ENCODE measurements at places on chromosomes 3 and 15.

GRCh38 chr3:10933470-10933804 lies 59.1 kb upstream of the SLC6A1 start:
- no peak for DNase-seq

DNA sequence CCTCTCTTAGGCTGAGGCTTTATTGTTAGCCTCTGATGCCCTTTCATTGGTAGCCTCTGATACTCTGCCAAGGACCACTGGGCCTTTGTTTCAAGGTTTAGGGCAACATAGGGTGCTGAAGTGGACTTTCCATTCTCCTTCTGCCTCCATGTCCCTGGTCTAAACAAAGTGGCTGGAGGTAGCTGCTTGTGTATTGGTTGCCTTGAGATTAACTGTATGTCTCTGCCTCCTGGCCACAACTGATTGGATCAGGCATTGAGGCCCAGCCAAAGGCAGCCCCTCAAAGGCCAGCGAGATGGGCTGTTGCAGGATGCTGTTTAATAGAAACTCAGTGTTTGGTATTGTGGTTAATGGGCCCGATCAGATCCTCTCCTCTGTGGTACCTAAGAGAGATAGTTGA lies 77.9 kb upstream of the PRR23C start:
- DNase-seq, result no peak

DNA sequence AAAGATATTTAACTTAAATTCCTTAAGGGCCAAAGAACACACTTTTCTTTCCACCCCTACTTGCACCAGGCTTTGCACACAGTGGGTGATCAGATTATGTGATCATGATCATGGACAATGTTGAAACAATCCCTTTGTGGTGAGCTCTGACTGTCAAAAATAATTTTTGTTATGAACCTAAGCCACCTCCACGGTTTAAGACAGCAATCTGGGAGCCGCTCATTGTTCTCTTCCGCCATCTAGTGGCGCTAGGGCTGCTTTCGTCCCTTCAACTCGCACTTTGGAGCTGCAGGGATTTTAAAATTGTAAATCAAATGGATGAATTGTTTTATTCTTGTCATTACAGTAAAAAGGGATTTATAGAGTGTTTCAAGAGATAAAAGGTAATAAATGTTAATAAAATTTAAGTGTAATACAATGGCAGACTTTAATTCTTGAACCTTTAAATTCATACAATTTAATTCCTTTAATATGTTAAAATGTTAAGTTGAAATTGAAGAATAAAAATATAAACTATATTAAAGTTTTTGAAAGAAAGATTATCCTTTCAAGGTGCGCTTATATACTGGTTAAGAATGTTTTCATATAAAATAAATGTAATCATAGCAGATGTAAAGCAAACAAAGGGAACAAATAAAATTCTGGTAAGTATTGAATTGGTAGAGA lies 45.3 kb upstream of the ARL6 start:
- peak; percentile 79 for DNase-seq

DNA sequence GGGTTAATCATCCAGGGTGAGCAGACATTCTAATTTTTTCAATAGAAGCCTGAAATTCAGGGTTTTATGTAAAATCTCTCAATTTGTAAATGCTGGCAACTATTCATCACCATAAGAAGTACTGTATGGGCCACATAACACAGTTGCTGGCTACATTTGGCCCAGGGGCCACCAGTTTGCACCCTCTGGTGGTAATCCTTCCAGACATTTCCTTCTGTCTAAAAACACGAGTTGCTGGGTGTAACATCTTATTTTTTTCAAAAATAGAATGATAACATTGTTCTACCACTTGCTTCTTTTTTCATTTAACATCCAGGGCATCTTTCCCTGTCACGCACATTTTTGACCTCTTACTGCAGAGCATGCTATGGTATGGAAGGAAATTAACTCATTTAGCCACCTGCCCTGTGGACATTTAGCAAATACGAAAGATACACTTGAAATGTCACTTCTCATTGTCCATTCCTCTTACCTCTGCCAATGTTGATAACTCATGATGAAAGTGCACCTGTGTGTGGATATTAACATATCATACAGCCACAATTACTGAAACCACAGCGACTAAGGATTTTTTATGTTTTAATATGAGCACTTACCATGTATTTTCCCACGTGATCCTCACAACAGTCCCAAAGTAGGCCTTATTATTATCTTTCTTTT lies 117.5 kb upstream of the ARHGEF3 start:
- no peak for DNase-seq

DNA sequence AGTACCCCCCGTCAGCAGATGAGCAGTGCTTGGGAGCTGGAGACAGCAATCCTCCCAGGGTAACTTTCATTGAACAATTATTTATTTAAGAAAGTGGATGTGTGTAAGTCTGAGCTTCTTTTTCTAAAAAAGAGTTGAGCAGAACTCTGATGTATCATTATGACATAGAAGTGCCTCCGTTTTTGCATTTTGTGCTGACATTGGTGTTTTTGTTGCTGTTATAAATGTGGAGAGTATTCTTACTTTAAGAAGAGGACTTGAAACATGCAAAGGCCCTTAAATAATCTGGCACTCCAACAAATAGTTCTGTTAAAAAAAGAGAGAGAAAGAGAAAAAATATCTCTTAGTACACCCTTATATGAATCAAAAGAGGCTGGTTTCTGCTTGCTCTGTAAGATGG lies 217.1 kb downstream of the AGBL1 start:
- DNase-seq, result no peak

- no peak for DNase-seq
These were observed 166.1 kb downstream of the FRMD5 start for GRCh38 chr15:44029003-44029402.

DNA sequence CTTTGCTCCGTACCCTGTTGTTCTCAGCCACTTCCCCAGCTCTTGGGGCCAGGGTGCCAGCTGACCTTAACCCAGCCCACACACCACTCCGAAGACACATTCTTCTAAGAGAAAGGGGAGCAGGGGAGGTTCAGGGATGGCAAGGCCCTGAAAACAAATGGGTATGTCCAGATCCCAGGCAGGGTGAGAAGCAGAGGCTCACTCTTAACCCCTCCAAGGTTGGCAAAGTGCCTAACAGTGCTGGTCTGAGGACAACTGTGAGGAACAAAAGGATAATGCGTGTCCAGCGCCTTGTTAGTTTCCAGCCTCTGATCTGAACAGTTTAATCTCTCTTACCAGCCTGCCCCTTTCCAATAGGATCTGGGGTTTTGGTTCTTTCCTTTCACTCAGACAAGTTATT lies 1.5 kb downstream of the TMEM44 start:
- no peak for DNase-seq

GRCh38 chr3:125057186-125057850 lies 1.5 kb upstream of the HEG1 start:
- DNase-seq, result no peak

DNA sequence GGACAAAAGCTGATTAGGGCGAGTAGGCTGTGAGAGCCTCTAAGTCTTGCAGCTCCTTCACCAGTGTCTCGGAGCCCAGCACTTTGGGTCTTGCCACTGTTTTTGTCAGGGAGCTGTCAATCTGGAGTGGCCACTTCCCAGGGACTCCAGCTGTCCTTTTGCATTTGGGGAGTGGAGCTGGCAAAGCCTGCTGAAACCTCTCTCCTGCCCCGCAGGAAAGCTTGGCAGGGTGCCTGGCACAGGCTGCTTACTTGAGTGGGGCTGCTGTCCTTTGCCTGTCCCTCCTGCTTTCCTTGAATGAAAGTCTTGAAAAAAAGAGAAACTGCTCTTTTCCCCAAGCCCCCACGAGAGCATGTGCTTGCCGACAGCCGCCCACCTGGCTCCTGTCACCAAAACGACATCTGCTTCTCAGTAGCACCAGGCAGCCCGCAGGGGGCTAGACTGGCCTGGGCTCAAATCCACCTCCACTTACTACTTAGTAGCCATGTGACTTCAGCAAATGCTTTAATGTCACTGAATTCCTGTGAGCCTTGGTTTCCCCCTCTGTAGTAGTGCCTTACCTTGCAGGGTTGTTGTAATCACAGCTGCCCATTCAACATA lies 13.7 kb downstream of the USP13 start:
- no peak for DNase-seq

GRCh38 chr3:94114666-94115065 lies 51.8 kb downstream of the NSUN3 start:
- DNase-seq, result no peak

DNA sequence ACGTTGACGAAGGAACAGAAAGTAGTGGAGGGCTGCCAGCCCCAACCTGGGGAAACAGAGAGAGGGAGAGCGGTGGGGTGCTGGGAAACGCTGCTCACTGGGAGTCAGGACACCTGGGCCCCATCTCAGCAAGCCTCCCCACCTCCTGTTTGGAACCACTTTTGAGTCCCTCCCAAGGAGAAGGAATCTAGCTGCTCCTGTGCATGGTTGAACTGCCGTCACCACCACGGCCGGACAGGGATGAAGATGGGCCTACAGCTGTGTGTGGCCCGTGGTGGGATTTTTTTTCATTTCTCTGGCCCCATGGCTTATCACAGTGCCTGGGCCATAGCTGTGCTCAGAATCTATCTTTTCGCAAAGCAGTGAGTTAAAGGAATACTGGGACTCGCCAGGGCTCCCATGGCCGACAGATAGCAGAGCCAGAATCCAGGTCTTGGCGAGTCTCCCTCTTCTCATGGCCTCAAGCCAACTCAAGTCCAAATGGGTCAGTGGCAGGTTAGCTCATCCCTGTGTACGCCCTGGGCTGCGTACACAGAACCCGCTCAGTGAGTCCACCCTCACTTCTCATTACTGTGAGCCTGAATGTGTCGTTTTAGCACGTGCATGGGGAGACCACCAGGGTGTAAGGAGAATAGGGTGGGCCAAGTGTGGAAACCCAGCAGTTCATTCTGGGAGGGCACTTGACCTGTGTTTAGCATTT lies 271.2 kb downstream of the FAM43A start:
- no peak for DNase-seq

DNA sequence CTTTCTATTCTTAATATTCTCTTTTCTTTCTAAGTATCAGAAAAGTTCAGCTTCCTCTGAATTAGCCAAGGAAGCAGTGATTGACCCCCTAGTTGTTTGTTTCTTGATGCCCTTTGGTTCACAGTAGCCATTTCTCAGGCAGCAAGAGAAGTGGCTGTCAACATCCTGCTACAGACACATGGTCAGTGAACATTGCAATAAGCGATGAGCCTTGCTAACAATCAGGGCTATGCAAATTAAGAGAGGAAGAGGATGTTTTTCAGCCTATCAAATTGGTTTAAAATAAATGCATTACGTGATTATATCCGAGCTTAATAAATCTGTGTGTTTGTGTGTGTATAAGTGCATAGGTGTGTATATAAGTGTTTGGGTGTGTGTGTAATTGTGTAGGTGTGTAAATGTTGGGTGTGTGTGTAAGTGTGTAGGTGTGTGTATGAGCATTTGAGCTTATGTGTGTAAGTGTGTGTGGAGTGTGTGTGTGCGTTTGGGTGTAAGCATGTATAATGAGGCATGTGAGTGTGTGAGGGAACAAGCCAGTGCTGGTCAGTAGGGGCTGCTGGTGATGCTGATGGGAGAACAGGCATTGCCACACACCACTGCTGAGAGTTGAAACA lies 78.1 kb upstream of the XCR1 start:
- no peak for DNase-seq

DNA sequence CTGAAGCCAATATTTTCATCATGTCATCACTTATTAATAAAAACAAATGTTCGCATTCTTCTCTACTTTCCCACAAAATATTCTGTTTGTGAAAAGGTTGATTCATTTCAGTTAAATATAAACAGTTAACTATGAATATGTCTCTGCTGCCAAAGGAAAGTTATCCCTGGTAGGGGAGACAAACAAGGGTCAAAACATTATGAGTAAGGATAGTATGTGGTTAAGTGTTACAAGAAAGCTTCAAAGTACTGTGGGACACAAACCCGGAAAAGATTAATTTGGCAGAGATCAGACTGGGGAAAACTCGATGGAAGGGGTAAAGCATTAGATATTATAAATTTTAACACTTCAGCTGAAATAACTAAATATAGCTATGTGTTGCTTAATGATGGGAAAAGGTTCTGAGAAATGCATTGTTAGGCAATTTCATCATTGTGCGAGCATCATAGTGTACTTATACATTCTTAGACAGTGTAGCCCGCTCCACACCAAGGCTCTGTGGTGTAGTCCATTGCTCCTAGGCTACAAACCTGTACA lies 436.5 kb upstream of the TBL1XR1 start:
- DNase-seq, result no peak

DNA sequence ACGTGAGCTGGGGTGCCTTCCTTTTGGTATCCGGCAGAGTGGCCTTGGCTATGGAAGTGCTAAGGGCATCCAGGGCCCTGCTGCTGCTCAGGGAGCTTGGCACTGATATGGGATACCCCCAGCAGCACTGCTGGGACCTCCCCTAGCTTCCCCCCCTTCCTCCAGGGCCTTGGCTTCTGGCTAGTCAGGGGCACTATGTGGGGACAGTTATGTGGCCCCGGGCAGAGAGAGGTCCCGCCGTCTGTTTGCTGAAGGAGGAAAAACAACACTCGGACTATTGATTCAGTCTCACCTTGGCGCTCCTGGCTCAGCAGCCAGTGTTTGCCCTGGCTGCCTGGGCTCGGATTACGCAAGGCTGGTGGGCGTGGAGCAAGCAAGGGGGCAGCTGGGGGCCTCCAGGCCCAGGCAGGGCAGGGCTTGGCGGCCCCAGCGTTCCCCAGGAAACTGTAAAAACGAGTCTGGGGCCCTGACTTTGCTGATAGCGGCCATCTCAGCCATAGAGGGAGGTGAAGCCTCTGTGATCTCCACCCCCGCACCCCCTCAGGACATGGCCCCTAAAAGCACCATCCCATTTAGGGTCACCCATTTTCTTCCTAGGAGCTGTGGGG lies 5.7 kb downstream of the FURIN start:
- DNase-seq, result no peak

- no peak for DNase-seq
These were observed 29.5 kb upstream of the LCTL start for GRCh38 chr15:66595332-66595731.

DNA sequence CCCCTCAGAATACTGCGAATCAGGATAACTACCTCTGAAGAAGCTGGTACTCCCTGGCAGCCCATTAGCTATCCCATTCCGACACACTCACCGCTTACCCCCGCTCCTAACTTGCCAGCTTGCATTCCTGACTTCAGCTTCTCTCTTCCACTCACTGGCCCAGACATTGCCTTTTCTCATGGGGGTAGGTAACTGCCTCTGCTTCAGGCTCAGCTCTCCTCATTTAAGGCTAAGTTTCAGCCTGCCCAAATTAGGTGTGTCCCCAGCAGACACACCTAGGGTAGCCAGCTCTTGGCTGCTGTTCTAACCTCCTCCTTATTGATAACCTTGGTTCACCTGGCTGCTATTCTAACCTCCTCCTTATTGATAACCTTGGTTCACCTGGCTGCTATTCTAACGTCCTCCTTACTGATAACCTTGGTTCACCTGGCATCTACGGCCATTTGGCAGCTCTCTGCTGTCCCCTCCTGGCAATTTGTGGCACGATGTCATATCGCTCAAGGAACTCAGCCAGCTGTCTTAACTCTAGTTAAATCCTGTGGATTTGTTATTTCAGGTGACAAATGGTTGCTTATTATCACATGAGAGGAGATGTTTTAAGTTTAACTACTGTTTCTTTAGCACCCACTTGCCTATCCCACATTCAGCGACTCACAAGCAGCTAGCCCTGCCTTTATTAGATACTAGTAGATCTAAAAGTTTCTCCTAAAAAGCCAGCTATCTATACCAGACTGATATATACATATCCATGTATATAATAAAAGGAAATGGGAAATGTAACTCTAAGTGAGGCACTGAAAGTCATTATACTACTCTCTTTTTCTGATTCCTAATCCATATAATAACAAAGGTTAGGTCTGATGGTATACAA lies 106.5 kb upstream of the ACP3 start:
- DNase-seq, result peak; percentile 51

- no peak for DNase-seq
These were observed 24.9 kb upstream of the SENP5 start for GRCh38 chr3:196842567-196843434.

- peak; percentile 53 for DNase-seq
These were observed 5.3 kb downstream of the TUBGCP4 start for GRCh38 chr15:43376017-43376705.

GRCh38 chr3:20682573-20682972 lies 496.6 kb upstream of the SGO1 start:
- DNase-seq, result no peak
